ENCODE measurements at places on chromosomes 5 and 9.

DNA sequence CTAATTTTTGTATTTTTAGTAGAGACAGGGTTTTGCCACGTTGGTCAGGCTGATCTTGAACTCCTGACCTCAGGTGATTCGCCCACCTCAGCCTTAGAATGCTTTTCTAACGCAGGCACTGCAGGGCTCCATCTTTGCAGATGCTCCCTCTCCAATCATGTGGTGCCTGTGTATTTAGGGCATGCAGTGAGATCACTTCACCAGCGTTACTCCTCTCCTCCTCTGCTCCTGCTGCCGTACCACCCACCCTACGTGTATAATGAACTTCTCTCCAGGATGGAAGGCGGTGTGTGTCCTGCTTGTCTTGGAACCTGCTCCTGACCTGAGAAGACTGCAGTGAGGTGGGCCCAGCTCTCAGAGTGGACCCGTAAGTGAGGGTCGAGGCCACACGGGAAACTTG is 13.6 kb upstream of the CFAP157 start:
- no peak for DNase-seq

GRCh38 chr9:1505489-1505888 is 455.3 kb downstream of the DMRT2 start:
- DNase-seq: no peak

DNA sequence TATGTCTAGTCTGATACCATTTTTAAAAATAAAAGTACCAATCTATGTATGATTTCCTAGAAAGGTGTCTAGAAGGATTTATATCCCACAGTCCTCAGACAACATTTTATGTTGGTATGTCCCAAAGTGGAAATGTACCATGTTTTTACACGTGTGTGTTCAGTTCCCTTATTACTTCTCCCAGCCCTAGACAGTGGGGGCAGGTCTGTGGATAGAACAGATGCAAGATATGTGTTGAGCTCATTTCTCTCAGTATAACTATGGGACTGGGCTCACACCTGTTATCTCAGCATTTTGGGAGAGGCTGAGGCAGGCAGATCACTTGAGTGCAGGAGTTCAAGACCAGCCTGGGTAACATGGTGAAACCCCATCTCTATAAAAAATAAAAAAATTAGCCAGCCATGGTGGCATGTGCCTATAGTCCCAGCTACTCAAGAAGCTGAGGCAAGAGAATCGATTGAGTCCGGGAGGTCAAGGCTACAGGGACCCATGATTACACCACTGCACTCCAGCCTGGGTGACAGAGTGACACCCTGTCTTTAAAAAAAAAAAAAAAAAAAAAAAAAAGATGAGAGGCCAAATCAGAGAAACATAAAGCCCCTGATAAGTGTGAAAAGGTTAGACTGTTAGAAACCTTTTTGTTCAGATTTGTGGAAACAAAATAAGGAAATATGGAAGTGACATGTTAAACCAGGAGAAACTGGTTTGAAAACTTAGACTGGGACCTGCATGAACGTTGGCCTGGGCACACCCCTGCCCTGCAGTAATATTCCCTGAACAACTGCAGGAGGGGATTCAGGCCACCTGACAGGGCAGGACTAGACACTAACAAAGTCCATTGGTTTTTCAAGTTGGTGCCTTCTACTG is 7.4 kb upstream of the SLC2A8 start:
- DNase-seq: no peak

GRCh38 chr5:32836176-32836575 is 125.1 kb downstream of the NPR3 start:
- DNase-seq: no peak

- DNase-seq: no peak
These were observed 123.9 kb upstream of the PUM3 start for GRCh38 chr9:2967766-2968165.
